ENCODE measurements at places on chromosomes 2 and 18.

- no peak for DNase-seq
These were observed 40.0 kb downstream of the MERTK start for GRCh38 chr2:111938392-111938791.

GRCh38 chr2:54040250-54040649, 69.5 kb upstream of the PSME4 start:
- no peak for DNase-seq

DNA sequence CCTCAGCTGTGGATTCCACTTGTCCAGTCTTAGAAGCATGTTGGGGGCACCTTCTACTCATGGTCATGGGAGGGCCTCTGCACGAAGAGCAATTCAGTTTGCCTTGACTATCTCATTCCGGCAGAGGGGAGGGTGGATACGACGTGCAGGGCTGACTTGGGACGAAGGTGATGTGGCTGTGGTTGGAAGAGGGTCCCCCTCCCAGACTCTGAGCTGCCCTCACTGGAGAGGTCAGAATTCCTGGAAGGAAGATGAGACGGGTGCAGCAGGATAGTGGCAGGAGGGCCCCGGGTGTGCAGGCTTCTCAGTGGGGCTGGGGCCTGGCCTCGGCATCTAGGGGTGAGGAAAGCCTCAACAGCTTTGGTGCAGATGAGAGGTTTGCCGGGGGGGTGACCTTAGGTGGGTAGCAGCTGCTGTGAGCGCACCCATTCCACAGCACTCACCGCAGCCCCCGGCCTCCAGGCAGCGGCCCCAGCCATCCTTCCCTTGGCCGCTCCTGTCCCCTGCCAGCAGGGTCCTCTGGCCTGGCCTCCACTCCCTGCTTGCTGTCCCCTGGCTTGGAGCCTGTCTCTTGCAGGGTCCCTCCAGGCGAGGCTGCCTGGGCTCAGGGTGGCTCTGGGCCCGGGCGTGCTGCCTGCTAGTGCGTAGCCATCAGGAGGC, 3.2 kb downstream of the RNPEPL1 start:
- DNase-seq = peak; percentile 6

DNA sequence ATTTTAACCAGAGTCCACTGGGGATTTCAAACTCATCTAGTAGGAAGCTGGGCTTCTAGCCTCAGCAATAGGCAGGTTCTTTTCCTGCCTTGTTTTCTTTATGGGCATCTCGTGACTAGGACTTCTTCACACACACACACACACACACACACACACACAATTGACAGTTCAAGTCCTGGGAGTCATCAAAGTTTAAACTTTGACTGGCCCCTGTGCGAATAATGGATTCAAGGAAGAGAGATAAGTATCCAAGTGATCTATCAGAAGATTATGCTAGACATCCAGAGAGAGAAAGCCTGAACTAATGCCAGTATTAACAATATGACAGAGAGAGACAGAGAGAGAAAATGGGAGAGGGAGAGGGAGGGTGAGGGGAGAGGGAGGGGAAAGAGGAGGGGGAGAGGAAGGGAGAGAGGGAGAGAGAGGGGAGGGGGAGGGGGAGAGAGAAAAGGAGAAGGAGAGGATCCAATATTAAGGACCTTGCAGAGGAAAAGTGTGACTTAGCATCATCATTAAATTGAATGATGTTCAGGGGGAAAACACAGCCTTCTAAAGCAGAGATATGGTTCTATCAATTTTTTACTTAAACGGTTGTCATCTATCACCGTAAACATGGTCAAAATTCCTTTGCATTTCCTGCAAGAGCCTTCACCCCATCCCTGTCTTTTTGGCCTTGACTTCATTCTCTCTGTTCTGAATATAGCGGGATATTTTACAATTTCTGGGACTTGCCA, 327.6 kb upstream of the ZEB2 start:
- DNase-seq = no peak

Data from WTC11 (cell line).